ENCODE measurements at places on chromosomes 12 and 14.
A peak's percentile ranks its signal among the peaks of the same experiment; 100 is the strongest.

GRCh38 chr12:52081263-52081733 is 1.8 kb downstream of the SMIM41 start:
- DNase-seq, result peak; percentile 69

GRCh38 chr12:81835783-81836182 is 76.6 kb upstream of the PPFIA2 start:
- DNase-seq, result no peak

DNA sequence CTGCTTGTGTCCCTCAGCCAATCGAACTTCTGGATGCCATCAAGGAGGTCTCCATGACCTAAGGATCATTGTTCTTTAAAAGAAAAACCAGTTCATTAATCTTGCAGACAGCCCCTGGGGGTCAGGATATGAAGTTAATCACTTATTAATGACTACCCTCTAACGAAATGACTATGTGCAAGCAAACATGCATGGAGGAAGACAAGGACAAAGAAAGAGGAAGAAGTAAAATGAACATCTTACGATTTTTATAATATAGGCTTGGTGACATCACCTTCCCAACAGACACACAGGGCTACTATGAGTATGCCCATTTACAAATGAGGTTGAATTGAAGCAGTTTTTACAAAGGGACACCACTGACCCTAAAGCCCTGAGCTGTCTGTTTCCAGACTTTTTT is 111.1 kb upstream of the AMIGO2 start:
- no peak for DNase-seq

- DNase-seq, result no peak
Observed at GRCh38 chr12:116454950-116455447, 104.2 kb upstream of the MAP1LC3B2 start.

- DNase-seq, result no peak
Observed at GRCh38 chr12:56517854-56518253, 3.8 kb upstream of the RBMS2 start.

DNA sequence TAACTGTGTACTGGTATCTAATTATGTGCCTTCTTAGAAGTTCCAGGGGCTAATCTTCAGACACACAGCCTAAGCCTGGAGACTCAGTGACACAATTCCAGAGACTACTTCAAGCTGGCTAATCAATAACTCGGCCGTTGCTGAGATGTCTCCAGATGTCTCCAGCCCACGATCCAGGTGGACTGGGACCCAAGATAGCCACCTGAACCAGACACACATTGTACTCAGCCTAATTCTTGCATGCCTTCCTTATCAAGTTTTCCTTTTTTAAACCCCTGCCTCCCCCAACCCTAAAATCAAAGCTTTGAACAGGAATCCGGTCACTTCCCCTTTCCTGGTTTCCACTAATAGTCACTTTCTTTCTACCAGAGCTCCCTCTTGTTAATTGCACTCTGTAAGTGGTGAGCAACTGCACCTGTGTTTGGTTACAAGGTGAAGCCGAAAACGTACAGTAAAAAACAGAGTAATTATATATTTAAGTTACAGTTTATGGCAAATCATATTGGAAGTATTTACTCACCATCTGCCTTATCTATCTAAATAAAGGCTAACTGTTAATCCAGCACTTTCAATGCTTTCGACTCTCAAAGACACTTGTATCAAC is 39.8 kb upstream of the PTGDR start:
- no peak for DNase-seq

DNA sequence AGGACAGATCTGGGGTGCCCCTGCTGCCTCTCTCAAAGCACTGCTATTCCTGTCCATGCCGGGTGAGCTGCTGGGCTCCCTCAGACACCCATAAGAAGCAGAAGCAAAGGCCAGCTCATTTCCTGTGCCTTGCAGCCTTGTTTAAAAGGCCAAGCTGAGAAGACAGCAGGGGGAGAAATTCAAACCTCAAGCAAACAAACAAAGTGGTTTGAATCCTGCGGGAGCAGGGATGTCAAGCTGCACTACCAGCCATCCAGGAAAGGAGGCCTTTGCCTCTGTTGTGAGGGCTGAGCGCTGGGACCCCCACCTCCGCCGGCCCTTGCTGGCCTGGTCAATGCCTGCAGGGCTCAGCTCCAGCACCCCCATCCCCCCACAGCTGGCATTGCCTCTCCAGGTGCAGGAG is 176.5 kb downstream of the PIWIL1 start:
- DNase-seq, result peak; percentile 11

DNA sequence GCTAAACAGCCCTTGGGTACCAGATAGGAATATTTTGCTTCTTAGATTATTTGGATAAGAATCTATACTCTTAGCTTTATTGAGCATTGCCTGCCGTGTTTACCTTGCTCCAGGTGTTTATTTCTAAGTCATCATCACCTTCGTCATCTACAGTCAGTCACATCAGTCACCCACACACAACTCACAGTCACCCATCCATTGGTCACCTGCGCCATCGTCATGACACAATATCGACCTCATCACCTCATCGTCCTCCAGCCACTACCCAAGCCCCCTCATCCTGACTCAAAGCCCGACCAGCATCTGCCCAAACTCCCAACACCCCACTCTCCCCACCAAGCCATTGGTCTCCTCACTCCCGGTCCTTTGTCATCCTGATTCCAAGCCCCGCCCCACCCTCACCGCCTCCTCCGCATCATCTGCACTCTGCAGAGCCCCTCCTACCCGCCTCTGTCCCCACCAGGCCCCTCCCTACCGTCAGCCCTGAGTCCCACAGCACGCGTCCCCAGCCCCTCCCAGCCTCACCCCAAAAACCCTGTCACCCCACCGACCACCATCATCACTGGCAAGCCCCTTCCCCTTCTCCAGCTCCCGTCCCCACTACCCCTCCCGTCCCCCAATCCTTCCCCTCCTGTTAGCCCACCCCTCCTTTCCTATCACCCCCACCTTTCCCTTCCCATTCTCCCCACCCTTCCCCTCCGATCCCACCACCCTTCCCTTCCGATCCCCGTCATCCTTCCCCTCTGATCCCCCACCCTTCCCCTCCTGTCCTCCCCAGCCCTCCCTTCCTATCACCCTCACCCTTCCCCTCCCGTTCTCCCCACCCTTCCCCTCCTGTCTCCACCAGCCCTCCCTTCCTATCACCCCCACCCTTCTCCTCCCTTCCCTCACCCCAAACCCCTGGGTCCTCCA is 9.8 kb downstream of the DLK1 start:
- no peak for DNase-seq

- no peak for DNase-seq
Observed at GRCh38 chr14:27573018-27573417, 975.2 kb upstream of the NOVA1 start.

GRCh38 chr14:103520269-103520656 is 2.4 kb downstream of the CKB start:
- DNase-seq, result no peak

DNA sequence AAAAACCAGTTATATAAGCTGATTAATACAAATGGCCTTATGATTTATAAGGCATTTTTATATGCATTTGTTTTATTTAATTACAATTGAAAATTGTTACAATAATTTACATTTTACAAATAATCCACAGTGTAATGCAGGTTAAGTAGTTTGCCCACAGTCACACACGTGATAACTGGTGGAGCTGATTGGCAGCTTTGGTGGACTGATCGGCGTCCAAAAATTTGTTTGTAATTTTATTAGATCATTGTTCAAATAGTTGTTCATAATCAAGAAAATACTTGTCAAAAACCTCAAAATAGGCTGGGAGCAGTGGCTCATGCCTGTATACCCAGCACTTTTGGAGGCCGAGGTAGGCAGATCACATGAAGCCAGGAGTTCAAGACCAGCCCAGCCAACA is 59.7 kb downstream of the AEBP2 start:
- no peak for DNase-seq

GRCh38 chr14:46197856-46198255 is 453.7 kb downstream of the RPL10L start:
- no peak for DNase-seq

GRCh38 chr14:24971255-24971654 is 78.7 kb downstream of the STXBP6 start:
- DNase-seq, result no peak

GRCh38 chr12:56315249-56315621 is 553 bp downstream of the CNPY2 start:
- DNase-seq, result no peak

DNA sequence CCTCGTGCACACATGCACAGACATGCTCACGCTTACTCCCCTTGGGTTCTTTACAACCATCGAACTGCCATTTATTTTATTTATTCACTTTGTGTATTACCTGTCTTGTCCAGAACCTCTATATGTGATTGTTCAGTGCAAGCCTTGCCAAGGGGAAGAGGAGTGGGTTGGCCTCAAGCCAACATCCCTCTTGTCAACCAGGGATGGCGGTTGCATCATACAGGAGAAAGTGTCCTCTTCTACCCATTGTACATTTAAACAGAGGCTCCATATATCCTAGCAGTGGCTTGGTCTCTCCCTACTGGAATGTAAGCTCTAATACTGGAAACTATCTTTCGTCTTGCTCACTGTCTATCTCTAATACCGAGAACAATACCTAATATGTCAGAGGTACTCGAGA is 108.4 kb downstream of the C12orf42 start:
- DNase-seq, result no peak

- no peak for DNase-seq
Observed at GRCh38 chr12:14964406-14964805, 3.0 kb upstream of the ARHGDIB start.

DNA sequence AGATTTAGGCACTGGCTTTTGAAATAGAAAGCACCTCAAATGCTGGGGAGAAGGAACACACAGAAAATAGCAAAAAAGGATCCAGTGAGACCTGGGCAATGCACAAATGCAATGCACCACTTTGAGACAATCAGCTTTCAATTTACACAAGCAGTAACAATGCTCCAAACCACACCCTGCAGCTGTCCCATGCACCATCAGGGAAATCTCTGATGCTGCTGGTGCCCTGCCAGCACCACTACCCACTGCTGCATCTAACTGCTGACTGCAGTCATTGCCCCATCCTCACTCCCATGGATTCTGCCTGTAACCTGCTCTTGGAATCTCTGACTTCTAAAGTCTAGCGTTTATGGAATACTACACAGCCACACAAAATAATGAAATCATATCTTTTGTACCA is 21.0 kb upstream of the HMGA2 start:
- no peak for DNase-seq

GRCh38 chr12:91892081-91892855 is 253.4 kb downstream of the BTG1 start:
- DNase-seq, result no peak

- no peak for DNase-seq
Observed at GRCh38 chr12:112327209-112327938, 54.9 kb downstream of the HECTD4 start.
